Cerebellar nuclear complex (tissue), 1 donor: ENCODE measurements at places on chromosomes 1 and 21.

DNA sequence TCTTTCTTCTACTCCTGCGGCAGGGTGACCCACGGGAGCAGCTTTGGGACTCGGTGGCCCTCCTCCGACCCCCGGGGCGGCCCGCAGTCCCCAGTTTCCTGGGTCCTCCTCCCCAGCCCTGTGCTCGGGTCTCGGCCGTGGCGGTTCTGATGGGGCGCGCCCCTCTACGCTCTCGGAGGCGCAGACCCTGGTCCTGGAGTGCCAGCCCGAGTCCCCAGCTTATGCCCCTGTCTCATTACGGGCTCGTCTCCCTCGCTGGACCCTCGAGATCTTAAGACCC is 430 bp downstream of the BTG2 start:
- no peak for DNase-seq

DNA sequence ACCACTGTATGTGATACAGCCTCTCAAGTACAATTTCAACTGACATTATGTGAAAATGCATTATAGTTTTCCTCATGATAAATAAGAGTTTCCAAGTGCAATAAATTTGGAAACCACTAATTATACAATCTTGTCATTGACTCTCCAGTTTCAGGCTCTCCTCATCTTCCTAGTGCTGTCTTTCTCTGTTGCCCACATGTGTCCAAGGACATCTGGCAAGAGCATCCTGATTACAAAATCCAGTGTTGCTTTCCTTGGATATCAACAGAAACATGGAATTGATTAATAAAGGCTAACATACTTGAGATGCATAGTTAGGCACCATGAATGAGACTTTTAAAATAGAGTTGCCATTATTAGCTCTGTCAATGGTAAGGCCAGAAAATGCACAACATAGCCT is 15.6 kb upstream of the MAP10 start:
- no peak for DNase-seq

GRCh38 chr1:8398677-8399076 is 80.8 kb downstream of the SLC45A1 start:
- no peak for DNase-seq

GRCh38 chr1:161180639-161181038 is 3.3 kb upstream of the B4GALT3 start:
- DNase-seq: no peak

DNA sequence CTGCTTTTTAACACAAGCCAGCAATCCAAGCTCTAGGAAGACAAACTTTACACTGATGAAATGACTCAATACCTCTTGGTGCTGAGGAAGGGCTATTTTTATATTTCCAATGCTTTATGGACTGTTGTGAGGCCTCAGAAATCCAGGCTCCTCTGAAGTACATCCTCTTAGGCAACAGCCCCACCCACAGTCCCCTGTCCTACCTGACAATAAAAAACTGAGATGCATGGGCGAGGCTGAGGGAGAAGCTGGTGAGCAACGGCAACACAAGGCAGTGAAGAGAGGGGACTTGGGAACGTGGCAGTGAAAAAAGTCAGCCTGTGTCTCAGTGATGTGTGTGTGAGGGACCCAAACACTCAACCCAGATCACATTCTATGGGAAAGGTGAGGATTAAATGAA is 10.1 kb upstream of the CPT2 start:
- no peak for DNase-seq

DNA sequence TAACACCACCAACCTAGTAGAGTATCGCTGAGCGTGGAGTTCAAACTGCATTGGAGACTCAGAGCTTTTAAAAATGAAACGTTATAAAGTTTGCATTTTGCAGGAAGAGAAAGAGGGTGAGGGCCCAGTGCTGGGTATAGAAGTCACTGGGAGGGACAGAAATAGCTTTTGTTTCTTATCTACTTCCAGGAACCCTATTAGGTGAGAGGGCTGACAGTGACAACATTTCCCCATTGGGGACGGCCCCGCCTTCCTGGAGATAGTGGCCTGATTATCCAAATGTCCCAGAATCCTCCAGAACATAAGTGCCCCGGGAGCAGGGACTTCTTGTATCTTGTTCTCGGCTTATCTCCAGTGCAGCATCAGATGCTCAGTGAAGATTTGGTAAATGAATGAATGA is 574.9 kb downstream of the PTPRU start:
- no peak for DNase-seq

- DNase-seq: no peak
These were observed 272.6 kb upstream of the SGIP1 start for GRCh38 chr1:66261364-66261763.

GRCh38 chr1:66556161-66556611 is 22.2 kb downstream of the SGIP1 start:
- no peak for DNase-seq

DNA sequence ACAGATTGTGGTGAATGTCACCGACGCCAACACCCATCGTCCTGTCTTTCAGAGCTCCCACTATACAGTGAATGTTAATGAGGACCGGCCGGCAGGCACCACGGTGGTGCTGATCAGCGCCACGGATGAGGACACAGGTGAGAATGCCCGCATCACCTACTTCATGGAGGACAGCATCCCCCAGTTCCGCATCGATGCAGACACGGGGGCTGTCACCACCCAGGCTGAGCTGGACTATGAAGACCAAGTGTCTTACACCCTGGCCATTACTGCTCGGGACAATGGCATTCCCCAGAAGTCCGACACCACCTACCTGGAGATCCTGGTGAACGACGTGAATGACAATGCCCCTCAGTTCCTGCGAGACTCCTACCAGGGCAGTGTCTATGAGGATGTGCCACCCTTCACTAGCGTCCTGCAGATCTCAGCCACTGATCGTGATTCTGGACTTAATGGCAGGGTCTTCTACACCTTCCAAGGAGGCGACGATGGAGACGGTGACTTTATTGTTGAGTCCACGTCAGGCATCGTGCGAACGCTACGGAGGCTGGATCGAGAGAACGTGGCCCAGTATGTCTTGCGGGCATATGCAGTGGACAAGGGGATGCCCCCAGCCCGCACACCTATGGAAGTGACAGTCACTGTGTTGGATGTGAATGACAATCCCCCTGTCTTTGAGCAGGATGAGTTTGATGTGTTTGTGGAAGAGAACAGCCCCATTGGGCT is 3.0 kb downstream of the CELSR2 start:
- DNase-seq: no peak

DNA sequence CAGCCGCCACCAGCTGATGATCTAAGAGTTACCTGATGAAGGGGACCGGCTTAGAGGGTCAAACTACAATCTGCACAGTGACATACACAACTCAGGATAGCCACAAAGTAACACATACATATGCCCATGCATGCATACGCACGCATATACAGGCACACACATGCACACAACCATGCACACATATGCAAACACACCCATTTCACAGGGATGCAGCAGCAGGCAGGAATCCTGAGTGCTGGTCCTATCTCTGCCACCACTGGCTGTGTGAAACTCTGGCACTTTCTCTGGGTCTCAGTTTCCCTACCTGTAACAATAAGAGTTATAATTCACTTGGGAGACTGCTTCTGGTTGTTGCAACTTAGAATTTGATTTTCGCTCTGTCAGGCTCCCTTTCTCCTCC is 520.2 kb downstream of the PTPRU start:
- no peak for DNase-seq

GRCh38 chr1:31661856-31662255 is 17.2 kb upstream of the PEF1 start:
- no peak for DNase-seq

DNA sequence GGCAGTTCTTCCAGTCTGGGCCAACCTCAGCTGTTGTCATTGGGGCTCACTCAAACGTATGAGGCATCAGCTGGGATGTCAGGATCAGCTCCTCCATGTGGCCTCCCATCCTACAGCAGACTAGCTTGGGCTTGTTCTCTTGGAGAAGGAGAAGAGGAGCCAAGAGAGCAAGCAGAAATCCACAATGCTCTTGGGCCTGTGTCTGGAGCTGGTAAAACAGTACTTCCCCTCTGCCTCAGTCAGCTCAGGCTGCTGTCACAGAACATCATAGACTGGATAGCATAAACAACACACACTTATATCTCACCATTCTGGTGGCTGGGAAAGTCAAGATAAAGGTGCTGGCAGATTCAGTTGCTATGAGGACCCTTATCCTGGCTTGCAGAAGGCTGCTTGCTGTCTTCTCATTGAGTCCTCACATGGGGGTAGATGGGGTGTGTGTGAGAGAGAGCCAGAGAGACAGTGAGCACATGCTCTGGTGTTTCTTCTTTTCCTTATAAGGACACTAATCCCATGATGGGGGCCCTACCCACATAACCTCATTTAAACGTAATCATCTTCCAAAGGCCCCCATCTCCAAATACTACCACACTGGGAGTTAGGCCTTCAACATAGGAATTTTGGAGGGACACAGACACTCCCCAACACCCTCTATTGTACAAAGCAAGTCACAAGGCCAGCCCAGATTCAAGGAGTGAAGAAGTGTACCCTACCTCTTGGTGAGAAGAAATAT is 16.3 kb upstream of the DNAJC6 start:
- DNase-seq: no peak

DNA sequence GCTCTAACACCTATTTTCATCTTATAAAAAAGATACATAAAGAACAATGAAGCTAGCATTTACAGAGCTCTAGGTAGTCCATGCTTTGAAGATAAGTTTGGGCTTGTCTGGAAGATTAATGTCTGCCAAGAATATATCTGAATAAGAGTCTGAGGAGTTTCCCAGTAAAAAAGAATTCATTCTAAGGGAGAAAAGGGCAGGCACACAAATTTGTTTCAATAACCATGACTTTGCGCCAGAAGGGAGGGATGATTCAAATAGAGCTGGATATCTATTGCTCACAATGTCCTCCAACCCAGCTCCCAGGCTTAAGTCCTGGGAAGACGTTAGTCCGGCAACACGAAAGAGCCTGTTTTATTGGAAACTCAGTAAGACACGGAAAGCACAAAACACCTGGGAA is 9.7 kb upstream of the TTLL7 start:
- DNase-seq: no peak

DNA sequence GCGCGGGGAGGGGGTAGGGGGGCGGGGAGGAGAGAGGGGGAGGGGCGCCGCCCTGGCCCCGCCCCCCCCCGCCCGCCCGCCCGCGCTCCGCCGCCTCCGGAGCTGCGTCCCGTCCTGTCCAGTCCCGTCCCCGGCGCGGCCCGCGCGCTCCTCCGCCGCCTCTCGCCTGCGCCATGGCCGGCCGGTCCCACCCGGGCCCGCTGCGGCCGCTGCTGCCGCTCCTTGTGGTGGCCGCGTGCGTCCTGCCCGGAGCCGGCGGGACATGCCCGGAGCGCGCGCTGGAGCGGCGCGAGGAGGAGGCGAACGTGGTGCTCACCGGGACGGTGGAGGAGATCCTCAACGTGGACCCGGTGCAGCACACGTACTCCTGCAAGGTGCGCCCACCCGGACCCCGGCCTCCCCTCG is at the start of gene AGRN:
Gene AGRN (plus strand): TSS at position 121 of the 405 bp plus-strand sequence. CDS start 53 bp downstream, at position 174.
- DNase-seq: no peak

DNA sequence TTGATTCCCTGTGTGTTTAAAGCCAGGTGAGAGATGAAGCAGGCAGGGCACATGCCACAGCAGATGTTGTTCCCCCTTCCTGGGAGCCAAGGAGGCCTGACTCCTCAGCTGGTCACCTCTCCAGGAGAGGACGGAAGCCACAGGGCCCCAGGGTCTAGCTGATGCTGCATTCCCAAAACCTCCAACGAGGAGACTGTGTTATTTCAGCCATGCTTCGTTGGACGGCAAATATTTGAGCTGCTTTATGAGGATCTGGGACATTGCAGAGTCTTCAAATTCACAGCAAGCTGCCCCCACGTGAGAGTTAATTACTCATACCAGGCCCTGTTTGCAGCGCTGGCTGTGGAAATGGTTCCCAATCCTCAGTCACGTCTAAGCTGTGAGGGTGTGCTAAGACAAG is 85.3 kb downstream of the CDC7 start:
- DNase-seq: no peak
